ENCODE measurements at places on chromosomes 2 and 18.

- DNase-seq, result no peak
Measured at GRCh38 chr2:41475959-41476358, 571.9 kb upstream of the PKDCC start.

DNA sequence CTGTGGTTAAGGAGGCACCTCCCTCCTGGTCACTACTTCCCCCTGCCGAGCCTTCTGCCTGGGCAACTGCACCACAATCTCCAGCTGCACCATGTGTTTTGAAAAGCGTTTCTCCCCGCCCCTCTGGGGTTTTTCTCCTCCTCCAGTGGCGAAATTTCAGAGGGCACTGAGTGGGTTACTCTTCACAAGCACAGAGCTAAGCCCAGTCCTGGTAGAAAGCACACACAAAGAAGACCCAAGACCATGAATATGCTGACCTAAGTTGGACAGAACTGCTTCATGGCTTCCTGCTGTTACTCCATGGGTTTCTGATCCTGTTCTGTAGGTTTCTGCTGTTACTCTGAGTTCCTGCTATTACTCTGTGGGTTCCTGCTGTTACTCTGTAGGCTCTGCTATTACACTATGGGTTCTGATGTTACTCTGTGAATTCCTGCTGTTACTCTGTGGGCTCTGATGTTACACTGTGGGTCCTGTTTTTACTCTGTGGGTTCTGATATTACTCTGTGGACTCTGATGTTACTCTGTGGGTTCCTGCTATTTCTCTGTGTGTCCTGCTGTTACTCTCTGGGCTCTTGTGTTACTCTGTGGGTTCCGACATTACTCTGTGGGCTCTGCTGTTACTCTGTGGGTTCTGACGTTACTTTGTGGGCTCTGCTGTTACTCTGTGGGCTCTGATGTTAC lies 216.6 kb downstream of the RTP5 start:
- DNase-seq, result no peak

DNA sequence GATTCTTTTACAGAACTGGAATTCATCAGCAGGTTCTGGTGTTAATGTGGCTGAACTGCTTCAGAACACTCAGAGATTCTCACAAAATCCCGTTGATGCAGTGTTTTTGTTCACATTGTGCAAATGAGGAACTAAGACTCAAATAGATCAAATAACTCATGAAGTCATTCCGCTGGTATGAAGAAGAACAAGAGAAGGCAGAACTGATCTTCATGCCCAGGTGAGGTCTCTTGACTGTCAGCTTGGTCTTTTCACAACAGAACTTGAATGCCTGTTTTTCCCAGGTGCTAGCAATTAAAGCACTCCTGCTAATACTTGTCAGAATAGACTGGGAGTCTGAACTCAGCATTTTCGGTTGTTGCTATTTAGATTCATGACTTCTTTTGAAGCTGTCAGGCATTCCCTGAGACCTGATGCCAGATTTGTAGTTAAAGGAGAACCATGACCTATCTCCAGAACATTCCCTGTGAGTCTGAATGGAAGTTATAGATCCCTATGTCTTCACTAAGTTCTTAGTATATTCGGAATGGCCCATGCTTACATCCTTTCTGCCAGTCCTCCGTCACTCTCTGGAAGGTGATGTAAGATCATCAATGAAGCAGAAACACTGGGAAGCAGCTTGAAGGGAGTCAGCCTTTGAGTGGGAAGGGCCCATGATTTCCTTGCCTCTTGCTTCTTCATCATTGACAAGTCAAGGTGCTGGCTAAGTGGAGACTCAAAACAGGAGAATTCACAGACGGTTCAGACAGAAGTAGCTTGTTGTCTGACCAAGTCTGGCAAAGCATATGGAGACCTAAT lies 155.7 kb downstream of the MTCL1 start:
- no peak for DNase-seq

DNA sequence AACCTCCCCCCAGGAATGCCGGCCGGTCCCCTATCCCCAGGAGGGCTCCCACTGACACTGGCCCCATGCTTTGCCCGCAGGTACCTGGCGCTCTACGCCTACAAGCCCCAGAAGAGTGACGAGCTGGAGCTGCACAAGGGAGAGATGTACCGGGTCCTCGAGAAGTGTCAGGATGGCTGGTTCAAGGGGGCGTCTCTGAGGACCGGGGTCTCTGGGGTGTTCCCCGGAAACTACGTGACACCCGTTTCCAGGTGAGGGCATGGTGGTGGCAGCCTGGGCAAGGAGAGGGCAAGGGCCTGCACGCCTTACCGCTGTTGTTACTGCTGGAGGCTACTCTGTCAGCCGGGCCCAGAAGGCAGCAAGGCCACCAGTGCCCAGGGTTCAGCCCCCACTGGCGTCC lies 181.3 kb downstream of the SEPTIN10 start:
- no peak for DNase-seq

DNA sequence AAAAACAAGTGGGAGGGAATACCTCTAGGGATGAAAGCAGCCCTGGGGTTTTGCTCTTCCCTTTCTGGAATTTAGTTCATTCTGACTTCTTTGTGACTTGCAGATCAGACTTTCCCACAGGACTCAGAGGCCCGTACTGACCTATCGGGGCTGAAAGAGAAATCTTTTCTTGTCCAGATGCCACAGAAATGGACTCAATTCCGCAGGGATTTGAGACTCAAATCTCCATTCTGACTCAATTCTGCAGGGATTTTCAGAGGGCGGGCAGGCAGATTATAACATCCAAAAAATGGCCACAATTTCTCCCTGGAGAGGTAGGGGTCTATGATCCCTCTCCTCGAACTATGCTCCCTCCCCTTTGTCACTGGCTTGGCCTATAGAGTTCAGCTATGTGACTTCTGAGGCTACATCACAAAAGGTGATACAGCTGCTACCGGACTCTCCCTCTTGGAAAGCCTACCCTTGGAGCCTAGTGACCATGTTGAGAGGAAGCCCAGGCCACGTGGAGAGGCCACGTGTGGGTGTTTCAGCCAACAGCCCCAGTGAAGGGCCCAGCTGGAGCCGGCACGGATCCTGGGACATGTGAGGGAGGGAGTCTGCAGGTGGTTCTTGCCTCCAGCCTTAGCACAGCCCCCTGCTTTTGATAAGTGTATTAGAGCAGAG lies 4.8 kb upstream of the EFHD1 start:
- no peak for DNase-seq

DNA sequence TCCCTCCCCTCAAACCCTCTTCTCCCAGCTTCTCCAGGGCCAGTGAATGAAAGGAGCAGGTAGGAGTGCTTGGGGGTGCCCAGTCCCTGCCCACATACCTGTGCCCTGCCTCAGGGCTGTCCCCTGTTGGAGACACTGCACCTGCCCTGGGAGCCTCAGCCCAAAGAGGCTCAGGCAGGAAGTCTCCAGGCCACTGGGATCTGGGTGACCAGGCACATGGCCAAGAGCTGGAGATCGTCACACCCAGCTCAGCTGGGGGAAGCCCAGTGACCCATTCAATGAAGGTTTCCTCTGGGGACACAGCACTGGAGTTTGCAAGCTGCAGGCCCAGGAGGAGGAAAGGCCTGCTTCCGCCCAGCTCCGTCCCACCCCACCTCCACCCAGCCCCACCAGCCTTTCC lies 156.4 kb downstream of the ZFP36L2 start:
- DNase-seq, result no peak

- peak; percentile 15 for DNase-seq
Measured at GRCh38 chr18:37322492-37323035, 243.0 kb downstream of the CELF4 start.

DNA sequence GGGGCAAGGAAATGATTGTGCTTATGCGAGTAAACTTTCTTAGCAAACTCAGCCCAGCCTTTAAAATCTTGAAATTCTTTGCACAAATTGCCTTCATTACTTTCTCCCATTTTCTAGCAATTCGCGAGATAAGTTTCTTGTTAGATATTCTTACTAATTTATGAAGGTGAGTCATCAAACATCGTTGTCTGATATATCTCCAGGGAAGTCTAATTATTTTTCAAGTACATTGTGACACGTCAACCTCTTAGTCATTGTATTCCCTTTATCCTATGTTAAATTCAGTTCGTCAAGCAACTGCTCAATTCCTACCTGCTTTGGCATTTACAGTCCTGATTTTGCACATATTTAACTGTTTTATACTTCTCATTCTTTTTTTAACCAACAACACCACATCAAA lies 854.5 kb upstream of the CRIM1 start:
- no peak for DNase-seq

- no peak for DNase-seq
Measured at GRCh38 chr2:96594691-96595152, 43.4 kb downstream of the KANSL3 start.

DNA sequence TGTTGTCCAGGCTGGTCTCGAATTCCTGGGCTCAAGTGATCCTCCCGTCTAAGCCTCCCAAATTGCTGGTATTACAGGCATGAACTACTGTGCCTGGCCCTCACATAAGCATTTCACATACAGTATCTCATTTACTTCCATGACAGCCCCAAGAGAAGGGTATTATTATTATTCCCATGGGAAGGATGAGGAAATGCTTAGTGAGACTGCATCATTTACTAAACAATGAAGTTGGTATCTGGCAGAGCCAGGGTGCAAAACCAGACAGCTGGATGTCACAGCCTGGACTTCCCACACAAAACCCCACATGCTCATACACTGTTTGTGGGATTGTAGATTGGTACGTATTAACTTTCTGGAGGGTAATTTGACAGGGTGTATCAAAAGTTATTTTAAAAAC lies 29.9 kb downstream of the DAPL1 start:
- no peak for DNase-seq

- DNase-seq, result no peak
Measured at GRCh38 chr2:191515551-191515950, 162.4 kb upstream of the NABP1 start.

GRCh38 chr2:172640389-172640788 lies 84.5 kb downstream of the PDK1 start:
- DNase-seq, result no peak

DNA sequence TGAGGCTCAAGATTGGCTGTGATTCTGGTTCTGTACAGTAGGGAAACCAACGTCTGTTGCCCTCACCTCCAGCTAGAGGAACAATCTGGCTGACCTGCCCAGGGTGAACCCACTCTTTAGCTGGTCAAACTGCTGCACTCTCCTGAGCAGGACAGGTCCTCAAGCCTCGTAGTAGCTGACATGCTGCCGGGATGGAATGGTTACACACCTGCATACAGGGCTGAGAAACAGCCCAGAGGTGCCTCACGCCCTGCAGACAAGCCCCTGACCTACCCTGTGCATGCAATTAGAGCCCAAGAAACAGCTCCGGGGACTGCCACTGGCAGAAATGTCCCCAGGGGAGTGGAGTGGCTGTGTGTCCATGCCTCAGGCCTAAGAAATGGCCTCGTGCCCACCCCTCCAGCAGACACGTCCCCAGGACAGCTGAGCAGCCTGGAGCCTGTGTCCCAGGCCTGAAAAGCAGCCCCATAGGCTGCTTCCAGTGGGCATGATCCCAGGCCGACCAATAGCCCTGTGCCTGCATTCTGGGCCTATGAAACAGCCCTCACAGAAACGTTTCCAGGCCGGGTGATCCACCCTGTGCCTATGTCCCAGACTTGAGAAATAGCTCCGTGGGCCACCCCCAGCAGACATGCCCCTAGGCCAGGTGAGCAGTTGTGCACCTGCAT lies 25.4 kb downstream of the BOLL start:
- DNase-seq, result no peak

DNA sequence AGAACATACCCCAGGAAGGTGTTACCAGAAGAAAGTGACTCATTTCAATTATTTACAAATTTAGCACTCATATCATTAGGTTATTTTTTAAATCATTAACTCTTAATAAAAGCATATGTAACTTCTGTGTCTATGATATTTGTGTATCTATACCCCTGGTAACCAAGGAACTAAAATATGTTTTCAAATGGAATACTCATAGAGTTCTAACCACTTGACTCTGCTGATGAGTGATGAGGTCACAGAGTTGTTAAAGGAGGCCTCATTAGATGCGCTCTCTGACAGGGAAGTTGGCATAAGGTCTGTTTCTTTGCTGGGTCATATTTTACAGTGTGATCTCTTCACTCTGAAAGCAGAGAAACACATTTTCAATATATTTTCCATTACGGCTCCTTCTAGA lies 73.4 kb downstream of the CCDC150 start:
- no peak for DNase-seq

DNA sequence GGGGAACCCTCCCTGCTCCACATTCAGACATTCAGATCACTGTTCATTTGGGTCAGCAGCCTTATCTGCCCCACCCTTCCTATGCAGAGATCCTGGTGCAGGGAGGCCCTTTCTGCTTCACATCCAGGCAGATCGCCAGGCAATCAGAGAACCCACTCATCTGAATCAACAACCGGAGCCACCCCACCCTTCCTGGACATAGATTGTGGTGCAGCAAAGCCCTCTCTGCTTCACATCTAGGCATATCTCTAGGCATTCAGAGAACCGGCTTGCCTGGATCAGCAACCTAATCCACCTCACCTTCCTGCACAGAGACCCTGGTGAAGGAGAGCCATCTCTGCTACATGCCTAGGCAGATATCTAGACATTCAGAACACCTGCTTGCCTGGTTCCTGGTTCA lies 184.5 kb upstream of the CNTNAP5 start:
- DNase-seq, result no peak

GRCh38 chr2:216023055-216023648 lies 9.8 kb upstream of the MREG start:
- DNase-seq, result no peak

- no peak for DNase-seq
Measured at GRCh38 chr2:10894264-10894935, 17.3 kb upstream of the KCNF1 start.

- DNase-seq, result no peak
Measured at GRCh38 chr18:67280486-67281242, 235.9 kb downstream of the DSEL start.

DNA sequence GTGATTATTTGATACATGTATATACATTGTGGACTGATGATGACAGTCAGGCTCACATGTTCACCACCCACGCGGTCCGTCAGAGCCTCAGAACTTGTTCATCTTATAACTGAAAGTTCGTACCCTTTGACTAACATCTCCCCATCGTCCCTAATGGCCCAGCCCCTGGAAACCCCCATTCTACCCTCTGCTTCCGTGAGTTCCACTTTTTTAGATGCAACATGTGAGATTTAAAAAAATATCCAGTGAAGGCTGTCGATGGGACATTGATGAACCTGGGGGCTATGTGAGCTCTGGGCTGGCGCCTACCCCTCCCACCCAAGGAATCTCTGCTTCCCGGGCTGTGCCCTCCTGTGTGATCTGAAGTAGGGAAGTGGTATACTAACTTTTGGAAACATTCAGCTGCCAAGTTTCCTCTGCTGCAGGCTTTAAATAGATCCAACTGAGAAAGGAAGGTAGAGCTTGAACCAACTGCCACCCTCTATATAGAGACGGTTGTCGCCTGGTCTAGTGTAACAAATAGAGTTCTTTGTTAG lies 163.8 kb downstream of the FAM210A start:
- DNase-seq, result no peak

GRCh38 chr2:232463701-232464543 lies 8.0 kb downstream of the ALPI start:
- DNase-seq, result no peak

GRCh38 chr2:239121600-239122012 lies 273.7 kb downstream of the TWIST2 start:
- no peak for DNase-seq

- DNase-seq, result no peak
Measured at GRCh38 chr2:10215393-10215935, 87.2 kb upstream of the HPCAL1 start.

- no peak for DNase-seq
Measured at GRCh38 chr2:239895669-239896068, 129.5 kb downstream of the NDUFA10 start.

- peak; percentile 44 for DNase-seq
Measured at GRCh38 chr2:9739531-9739964, 103.7 kb upstream of the TAF1B start.

- no peak for DNase-seq
Measured at GRCh38 chr2:28398101-28398834, 5.6 kb downstream of the FOSL2 start.

- no peak for DNase-seq
Measured at GRCh38 chr2:16742026-16742425, 76.4 kb upstream of the CYRIA start.
